Inflammatory macrophage treated with lipopolysaccharide for 1 hour (primary cell): ENCODE measurements at places on chromosomes 7 and 10.

- DNase-seq: no peak
Observed at GRCh38 chr10:77177589-77177988, 460.0 kb downstream of the KCNMA1 start.

DNA sequence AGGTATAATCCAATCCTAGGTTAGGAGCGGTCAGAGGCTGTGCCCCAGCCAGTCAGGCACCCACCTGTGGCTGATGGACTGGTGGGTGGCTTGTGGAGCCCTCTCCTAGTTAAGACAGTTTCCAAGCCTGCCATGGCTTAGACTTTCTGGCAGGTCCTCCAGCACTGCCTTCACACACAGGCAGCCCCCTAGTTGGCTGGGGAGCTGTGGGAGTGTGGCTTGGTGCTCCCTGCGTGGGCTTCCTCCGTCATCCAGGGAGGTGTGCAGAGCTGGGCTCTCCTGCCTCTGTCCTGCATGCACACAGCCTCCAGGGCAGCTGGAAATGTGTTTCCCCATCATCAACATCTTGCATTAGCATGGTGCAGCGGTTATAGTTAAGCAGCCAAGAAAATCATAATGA lies 84.3 kb upstream of the RHEB start:
- DNase-seq: no peak

DNA sequence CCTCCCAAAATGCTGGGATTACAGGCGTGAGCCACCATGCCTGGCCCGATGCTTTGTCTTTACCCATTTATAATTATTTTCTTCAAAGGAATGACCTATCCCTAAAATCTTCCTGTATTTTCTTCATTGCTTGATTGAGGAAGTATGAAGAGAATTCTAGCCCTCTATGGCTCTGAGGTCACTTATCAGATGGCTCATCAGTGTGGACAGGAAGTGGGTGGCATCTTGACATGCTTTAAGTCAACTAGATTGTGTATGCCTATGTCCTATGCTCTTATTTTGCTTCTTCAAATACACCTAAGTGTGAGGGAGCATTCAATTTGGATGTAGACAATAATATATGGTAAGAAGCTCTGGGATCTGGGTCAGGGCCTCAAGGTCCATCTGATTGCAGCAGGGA lies 1020.5 kb downstream of the LRMDA start:
- peak; percentile 30 for DNase-seq

DNA sequence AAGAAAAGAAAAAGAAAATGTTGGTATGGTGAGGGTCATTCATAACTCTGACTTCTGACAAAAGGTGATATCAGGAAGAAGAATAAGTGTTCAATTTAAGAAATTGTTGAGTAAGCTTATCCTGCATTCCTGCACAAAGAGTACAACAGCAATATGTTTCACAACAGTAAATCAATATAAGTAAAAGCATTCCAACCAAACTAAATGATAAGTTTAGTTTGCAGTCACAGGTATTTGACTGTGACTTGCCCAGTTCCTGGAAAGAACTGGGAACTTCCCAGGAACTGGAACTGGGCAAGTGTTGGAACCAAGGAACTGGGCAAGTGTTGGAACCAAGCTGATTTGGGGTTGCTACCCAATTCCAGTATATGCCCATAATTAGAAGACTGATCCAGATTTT lies 35.0 kb downstream of the NEURL1 start:
- DNase-seq: no peak

- no peak for DNase-seq
Observed at GRCh38 chr7:71782051-71782450, 630.1 kb downstream of the CALN1 start.

GRCh38 chr7:131583430-131583829 lies 27.0 kb upstream of the PODXL start:
- DNase-seq: no peak

- DNase-seq: no peak
Observed at GRCh38 chr10:76504823-76505222, 1073.4 kb downstream of the LRMDA start.

GRCh38 chr7:68978710-68979109 lies 619.6 kb upstream of the AUTS2 start:
- no peak for DNase-seq

DNA sequence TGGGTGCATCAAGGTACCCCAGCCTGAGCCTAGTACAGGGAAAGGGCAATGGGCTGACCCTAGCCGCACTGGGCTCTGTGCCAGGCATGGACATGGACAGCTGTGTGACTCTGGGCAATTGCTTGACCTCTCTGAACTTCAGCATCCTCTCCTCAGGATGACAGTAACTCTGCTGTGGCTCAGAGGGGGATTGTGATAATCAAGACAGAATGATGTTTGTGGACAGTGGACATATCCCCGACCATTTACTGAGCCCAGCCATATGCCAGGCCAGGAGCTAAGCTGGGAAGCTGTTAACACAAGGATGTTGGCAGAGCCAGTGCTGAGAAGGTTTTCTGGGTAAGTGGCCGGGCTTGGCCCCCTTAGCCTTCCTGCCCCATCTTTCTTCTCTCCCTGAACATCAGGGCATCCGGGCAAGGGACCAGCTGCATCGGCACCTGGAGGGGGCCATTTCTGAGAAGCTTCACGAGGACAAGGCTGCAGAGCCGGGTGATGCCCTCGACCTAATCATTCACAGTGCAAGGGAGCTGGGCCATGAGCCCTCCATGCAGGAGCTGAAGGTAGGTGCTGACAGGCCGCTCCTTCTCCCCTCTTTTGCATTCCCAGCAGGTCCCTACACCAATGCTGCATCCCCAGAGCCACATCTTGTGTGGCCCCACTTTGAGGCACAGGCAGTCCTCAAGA lies 3.5 kb downstream of the CYP26C1 start:
- DNase-seq: no peak

DNA sequence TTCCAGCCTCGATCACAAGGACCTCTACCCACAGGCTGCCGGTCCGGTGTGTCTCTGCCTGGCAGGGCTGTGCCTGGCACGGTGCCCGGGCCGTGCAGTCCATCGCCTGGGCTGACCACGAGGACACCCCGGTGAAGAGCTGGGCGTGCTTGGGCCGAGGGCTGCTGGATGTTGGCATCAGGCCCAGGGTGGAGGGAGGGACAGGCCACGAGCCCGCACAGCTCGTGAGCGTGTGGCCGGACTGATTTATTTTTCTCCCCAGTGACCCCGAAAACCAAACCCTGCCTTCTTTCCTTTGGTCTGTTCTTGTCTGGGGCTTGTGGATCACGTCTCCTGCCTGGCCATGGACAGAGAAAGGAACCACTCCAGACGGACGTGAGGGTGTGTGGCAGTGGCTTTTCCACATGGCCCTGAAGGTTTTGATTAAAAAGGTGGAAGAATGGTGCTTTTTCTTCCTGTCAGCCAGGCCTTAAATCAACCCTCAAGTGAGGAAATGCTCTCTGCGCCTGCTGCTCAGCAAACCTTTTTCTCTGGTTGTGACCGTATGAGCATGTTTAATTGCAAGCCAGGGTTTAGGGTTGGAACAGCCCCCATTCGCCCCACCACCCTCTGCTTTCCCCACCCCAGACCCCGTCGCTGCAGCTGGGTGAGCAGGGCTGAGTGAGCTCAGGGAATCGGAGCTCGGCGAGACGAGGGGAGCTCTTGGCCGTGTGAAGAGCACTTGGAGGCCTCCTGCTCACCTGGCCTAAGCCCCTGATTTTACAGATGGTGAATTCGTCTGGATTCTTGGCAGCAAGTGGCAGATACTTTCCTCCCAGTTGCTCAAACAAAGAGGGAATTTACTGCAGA lies 130.1 kb downstream of the RGS10 start:
- no peak for DNase-seq

DNA sequence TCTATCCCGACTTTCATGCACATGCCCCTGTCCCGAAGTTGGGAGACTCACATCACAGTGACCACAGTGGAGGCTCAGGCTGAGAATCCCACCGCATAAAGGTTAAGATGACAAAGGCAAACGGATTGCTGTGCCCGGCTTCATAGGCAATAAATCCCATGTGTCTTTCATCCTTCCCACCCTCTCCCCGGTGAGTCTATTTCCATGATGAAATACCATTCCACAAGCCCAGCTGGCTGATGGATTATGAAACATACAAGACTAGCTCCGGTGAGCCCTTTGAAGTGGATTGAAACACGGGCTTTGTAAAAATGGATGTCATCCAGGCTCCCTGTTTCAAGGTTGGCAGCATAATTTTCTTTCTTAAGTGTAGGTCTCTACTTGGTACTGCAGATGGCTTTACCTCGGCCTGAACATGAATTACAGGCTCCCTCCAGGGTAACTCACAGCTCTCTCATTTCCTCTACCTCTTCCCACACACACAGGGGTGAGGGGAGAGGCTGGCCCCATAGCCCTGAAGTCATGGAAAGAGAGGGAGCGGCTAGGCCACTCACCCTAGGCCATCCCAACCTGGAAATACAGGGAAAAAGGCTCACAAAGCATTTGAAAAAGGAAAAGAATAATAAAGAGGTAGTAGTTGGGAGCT lies 92.0 kb upstream of the CALN1 start:
- DNase-seq: no peak

- DNase-seq: no peak
Observed at GRCh38 chr10:32437334-32437733, 8.6 kb upstream of the CCDC7 start.

- DNase-seq: no peak
Observed at GRCh38 chr7:131325179-131325840, 2.4 kb upstream of the MKLN1 start.

GRCh38 chr7:75924889-75925288 lies 9.9 kb downstream of the POR start:
- no peak for DNase-seq

- DNase-seq: no peak
Observed at GRCh38 chr10:118804262-118804773, 49.5 kb upstream of the CACUL1 start.

DNA sequence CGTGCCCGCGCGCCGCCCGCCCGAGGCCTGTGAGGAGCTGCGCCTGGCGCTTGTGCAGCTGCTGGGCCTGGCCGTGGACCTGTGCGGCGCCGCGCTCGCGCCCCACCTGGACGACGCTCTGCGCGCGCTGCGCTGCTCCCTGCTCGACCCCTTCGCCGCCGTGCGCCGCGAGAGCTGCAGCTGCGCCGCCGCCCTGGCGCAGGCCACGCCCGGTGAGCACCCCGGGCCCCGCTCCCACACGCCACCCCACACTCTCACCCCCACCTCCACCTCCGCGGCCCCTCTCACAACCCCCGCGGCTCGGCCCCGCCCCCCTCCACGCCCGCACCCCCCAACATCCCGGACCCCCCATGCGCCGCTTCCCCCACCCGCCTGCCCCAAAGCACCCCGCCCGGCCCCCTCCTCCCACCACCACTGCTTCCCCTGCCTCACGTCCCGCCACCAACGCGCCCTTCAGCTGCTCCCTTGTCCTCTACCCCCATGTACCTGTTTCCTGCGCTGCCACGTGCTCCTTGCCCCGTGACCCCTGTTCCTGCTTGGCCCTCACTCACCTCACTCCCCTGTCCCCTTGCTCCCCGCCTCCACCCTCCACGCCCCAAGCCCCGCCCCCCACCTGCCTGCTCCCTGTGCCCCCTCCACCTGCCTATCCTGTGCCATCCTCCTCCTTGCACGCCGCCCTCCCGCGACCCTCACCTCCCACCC lies at the start of gene PRKAR1B:
Gene PRKAR1B (minus strand): TSS at position 178 of the 702 bp plus-strand sequence. CDS start 15,776 bp downstream, outside the sequence.
- no peak for DNase-seq

DNA sequence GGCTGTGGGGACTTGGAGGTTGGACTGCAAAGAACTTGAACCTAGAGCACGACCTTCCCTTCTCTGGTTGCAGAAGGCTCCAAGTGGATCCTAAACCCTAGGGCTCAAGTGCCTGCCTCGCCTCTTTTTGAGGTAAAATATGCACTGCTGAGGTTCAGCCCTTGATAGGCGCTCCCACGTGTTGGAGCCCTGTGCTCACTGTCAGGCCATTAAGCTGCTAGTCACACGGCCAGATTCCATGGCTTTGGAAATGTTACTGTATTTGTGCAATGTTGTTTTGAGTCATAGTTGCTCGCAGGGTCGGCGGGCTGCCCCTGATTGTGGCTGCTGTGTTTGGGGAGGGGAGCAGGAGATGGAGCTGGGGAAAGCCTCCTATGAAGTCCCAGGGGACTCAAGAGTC lies 39.8 kb upstream of the PCBD1 start:
- DNase-seq: peak; percentile 1
